ENCODE measurements at places on chromosomes 7 and 10.

DNA sequence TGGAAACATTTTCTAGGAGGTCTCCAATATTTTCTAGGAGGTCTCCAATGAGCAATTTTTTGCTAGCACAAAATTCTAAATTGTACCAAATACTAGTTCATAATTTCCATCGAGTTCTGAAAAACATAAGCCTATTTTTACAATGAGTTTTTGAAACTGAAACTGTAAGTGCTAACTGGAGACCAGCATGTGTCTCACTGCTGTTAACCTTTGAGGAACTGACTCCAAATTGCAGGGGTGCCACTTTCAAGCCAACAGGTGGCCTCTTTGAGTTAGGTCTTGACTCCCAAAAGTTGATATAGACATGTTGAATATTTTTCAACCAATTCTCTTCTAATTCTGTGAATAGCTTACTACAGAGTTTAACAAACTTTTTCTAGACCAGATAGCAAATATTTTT, 58.8 kb downstream of the CAV1 start:
- DNase-seq = no peak

DNA sequence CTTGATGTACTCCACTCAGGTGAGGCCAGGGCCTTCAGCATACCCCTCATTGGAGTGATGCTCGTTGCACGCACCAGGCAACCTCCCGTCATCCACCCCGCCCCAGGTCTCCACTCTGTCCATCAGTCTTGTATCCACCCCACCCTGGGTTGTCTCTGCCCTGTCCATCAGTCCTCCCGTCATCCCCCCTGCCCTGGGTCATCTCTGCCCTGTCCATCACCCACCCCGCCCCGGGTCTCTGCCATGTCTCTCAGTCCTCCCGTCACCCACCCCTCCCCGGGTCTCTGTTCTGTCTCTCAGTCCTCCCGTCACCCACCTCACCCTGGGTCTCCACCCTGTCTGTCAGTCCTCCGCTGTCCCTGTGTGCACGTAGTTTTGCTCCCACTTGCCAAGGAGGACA, 59.9 kb downstream of the WDR37 start:
- no peak for DNase-seq

DNA sequence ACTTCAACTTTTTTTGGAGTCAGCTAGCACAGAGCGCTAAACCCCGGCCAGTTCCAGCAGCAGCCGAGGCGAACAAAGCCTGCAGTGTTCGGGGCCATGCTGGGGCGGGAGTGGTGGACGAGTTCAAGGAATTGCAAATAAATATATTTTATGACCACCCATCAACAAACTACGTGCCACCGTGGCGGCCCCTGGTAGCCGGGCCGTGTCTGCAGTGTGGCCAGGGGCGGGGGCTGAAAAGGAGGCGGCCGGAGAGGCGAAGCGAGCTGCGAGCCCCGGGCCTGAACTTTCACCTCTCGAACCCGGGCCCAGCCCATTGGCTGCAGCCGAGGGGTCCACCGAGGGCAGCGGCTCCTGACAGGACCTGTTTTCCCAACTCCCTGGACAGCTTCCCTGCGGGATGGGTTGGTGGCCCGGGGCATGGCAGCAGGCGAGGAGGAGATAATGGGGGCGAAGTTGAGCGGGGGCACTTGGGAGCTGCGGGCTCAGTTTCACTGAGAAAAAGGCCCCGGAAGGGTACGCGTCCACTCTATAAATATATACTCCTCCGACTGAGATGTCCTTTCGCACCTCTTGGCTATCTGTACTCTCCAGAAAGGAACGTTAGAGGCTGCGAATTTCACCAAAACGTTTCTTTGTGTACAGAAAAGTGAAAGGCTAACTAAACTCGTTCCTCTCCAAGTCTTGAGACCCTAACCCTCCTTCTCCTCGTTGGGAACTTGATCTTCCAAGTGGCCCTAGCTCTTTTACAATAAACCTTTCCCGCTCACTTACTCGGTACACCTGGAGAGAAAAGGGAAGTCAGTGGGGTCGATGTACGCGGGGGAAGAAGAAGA, 164.6 kb upstream of the PPP1R3A start:
- no peak for DNase-seq

DNA sequence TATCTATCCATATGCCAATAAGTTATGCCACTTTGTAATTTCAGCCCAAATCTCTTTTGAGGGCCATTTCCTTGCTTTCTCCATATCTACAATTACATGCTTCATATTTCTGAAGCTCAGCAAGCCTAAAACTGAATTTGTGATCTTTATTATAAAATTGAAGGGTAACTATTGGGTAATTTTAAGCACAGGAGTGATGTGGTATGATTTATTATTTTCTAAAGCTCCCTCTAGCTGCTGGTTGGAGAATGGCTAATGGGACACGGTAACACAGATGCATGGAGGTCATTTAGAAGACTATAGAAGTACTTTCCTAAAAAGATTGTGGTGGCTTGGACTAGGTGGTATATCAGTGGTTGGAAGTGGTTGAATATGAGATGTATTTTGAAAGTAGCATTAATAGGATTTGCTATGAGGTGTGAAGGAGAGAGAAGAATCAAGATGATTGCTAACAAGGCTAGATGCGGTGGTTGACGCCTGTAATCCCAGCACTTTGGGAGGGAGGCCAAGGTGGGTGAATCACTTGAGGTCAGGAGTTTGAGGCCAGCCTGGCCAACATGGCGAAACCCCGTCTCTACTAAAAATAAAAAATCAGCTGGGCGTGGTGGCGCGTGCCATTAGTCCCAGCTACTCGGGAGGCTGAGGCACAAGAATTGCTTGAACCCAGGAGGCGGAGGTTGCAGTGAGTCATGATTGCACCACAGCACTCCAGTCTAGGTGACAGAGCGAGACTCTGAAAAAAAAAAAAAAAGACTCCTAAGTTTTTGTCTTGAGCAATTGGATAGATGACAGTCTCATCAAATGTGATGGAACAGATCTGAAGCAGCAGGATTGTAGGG, 13.9 kb downstream of the KLHDC10 start:
- DNase-seq = no peak

DNA sequence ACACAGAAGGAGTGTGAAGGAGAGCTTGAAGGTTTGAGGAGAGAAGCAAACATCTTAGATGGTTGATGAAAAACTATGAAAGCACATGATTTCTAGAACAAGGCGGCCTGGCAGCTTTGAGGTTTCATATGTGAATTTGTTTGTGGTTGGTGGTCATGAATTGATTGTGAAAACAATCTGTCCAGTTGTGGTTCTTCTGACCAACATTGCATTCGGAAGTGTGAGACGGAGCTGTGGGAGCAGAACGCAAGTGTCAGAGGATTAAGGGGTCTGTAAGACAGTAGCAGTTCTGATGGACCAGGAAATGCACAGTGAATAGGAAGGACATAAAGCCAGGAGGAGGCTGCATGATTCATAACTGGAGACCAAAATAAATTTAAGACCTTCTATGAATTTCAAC, 594.6 kb downstream of the NXPH1 start:
- no peak for DNase-seq

- no peak for DNase-seq
These were observed 19.9 kb downstream of the TMEM176B start for GRCh38 chr7:150780292-150780691.

DNA sequence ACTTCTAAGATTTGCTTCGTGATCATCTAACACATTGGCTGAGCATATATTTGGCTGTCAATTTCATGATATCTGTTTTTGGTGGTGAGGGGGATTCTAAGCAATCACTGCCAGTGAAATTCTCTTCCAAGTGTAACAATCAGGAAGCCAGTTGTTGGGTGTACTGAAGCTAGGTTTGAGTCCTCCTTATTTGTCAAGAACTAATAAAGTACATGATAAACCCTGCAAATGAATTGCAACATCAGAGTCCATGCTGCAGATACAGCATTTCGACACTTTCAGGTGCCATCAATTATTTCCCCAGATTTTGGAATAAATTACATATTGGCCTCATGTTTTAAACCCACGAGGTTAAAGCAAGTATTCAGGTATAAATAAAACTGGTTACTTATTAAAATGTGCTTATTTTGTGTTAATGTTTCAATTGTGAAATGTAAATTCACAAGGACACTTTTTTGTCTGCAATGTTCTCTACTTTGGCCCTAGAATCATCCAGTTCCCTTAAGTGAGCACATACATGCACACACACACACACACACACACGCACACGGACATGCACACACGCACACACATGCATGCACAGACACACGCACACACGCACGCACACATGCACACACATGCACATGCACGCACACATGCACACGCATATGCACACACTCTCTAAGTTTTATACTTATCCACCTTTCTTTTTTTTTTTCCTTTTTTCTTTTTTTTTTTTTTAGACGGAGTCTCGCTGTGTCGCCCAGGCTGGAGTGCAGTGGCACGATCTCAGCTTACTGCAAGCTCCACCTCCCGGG, 510.2 kb upstream of the KLF6 start:
- DNase-seq = no peak
